ENCODE measurements at places on chromosomes 13 and 19.

GRCh38 chr13:94416454-94417080 is 62.9 kb downstream of the DCT start:
- no peak for DNase-seq

- no peak for DNase-seq
Measured at GRCh38 chr19:45463241-45463640, 4.6 kb upstream of the FOSB start.

DNA sequence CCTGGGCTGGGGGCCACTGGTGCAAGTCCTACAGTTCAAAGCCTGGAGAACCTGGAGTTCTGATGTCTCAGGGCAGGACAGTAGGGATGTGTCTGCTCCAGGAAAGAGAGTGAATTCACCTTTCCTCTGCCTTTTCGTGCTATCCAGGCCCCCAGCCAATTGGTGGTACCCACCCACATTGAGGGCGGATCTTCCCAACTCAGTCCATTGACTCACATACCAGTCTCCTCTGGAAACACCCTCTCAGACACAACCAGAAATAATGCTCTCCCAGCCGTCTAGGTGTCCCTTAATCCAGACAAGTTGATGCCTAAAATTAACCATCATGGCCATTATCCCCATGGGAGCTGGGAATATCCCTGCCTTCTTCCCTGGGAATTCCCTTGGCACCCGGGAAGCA is 38.8 kb upstream of the CHST8 start:
- DNase-seq = no peak

GRCh38 chr13:78339927-78340326 is 263.4 kb downstream of the POU4F1 start:
- no peak for DNase-seq

DNA sequence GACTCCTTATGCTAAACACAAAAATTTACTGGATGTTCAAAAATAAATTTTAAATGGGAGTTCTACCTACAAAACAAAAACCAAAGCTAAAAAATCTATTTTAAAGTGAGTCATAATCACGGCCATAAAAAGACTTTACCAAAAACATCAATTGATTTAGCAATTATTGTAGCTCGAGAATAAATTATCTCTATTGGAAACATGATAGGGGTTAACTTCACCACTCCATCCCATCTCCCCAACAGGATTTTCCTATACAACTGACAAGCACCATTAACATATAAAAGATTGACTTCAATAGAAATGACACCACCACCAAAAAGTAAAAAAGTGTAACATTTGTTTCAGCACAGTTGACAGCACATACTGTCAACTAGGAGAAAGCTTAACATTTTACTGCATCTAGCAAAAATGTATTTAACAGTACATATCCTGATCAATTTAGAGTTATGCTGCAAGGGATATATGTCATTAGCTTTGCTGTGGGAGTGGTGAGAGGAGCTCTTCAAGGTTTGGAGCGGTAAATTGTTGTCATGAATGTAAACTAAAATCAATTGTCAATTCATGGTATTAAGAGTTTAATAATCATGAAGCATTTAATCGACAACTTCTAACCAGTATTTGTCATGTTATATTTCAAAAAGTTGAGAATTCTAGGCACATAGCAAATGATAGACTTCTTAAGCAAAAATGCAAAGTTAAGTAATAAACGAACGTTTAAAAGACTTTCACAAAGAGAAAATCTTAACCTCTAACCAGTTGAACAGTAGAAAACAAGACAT is 3.8 kb downstream of the UBL3 start:
- no peak for DNase-seq

DNA sequence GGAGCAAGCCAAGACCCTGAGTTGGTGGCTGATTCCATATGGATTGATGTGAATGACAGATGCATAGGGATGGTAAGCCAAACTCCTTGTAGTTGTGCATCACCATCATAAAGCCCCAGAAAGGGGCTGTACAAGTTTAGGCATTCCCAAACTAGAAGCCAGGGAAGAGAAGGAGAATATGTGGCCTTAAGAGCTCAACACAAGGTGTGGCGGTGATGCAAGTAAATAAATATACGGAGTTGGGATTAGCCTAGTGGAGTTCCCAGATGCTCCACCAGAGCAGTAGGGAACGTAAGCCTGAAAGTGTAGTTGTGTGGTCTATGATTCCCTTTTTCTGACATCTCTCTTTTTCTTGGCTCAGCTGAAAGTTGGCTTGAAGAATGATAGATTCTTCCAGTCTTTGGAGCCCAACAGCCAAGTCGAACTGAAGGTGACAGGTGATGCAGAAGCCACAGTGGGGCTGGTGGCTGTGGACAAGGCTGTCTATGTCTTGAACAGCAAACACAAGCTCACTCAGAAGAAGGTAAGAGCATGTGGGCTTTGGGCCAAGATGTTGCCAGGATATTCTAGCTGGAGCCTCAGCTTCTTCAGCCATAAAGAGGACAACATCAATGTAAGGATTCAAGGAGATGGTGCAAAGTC is 30.1 kb downstream of the RDH8 start:
- DNase-seq = no peak

DNA sequence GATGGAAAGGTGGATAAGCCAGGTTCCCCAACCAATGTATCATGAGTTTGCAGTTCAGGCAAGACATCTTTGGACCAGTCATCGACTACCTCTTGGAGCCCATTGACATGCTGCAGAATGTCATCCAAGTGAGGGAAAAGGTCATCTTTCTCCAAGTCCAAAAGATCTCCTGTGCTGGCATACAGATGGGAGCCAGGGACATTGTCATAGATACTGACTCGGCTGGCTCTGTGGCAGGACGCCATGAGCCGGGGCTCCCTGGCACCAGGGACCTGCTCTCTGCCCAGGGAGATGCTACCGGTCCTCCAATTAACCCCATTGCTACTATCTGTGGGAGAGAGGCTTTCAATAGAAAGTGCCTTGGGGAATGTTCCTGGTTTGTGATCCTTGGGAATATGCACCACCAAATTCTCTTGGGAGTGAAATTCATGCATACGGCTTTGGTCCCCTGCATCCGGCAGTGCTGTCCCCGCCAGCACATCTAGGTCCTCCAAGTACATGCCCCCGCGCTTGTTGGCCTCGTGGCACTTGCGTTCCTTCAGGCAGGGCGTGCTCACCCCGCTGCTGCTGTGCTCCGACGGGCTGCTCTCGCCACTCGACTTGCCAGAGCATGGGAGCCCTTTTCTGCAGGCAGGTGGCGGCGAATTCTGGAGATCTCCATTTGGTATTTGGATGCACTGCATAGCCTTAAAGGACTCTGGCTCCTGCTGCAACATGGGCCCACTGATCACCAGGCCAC is 113.0 kb downstream of the KL start:
- DNase-seq = no peak

DNA sequence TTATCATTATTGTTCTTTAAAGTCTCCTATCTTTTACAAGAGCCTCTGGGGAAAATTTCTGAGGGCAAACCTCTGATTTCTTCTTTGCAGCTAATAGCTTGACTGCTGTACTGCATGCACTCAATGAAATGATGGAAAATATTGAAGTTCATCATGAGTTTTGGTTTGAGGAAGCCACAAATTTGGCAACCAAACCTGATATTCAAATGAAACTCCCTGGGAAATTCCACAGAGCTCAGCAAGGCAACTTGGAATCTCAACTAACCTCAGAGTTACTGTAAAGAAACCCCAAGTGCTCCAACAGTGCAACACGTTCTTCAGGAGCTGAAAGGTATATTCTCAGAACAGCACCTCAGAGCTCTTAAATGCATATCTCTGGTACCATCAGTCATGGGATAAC is 14.2 kb upstream of the RNF6 start:
- no peak for DNase-seq

GRCh38 chr19:2371656-2372055 is 11.6 kb downstream of the TMPRSS9 start:
- no peak for DNase-seq

- DNase-seq = peak; percentile 27
Measured at GRCh38 chr19:41868120-41868988, 8.3 kb downstream of the RPS19 start.

GRCh38 chr13:35714588-35715377 is 238.3 kb upstream of the MAB21L1 start:
- DNase-seq = no peak

- no peak for DNase-seq
Measured at GRCh38 chr13:41930154-41930553, 30.8 kb downstream of the VWA8 start.

DNA sequence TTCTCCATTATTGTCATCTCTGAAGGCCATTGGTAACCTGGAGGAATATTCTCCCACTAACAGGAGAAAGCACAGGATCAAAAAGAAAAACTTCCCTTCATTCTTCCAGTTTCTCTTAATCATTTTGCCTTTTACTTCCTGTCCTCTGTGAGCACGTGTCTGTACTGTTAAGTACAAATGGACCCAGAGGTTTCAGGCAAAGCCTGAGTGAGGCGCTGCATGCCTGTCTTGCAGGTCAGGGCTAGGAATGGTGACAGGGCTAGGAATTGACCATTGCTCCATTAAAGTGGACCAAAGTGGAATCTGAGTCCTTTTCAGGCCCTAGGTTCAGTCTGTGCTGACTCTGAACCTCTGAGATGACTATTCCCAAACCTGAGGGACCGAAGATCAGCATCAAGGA is 326.7 kb downstream of the SHISA2 start:
- no peak for DNase-seq

- DNase-seq = no peak
Measured at GRCh38 chr13:65836066-65836465, 1394.1 kb downstream of the PCDH9 start.

DNA sequence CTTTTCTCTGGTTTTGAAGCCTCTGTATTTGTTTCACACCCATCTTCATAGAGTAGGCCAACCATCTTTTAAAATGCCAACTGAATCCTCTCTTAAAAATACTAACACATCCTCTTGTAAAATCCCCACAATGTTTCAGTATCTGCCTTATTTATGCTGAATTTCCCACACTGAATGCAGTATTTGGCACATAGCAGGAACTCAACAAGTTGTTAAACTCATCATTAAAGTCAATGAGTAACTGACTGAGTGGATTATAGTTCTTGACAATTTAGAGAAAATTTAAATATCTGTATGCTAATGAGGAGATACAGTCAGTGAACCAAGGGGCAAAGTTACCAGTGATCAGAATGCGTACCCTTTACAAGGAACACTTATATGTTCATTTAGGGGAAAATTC is 505.5 kb upstream of the PCDH9 start:
- no peak for DNase-seq

GRCh38 chr19:18895824-18896341 is at the start of gene CERS1:
CERS1 (minus strand) TSS chr19:18896158; CDS start chr19:18896072, 86 bp downstream.
- no peak for DNase-seq

- peak; percentile 7 for DNase-seq
Measured at GRCh38 chr19:52990759-52991418, 22.8 kb upstream of the ERVV-1 start.

GRCh38 chr19:46975011-46975924 is 44.4 kb upstream of the NPAS1 start:
- no peak for DNase-seq

DNA sequence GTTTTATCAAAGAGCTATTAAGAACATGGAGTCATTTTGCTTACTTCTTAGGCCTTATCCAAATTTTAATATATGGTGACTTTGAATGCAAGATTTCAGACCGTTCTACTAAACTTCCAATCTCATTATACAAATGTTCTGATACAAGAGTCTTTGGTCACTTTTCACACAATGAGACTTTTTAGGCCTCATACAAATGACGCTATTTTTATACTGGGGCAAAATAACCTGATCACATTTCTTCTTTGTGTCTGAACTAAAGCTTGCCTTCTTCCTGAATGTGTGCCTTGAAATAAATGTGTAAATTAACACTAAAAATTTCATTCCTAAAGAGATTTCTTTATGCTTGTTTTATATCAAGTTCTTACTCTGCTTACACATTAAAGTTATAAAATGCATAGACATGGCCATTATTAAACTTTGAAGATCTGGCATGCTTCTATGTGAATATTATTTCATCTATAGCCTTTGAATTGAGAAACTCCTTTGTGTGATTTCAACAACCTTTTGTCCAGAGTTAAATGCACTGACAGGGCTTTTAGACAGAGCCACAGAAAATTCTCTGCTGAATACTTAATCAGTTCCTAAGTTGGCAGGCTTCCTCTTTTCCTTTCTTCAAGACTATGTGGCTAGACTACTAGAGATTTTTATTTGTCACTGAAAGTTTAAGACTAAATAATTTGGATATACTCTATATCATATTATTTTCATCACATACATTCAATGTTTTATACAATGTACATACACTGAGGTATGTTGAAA is 86.1 kb downstream of the EDNRB start:
- no peak for DNase-seq

DNA sequence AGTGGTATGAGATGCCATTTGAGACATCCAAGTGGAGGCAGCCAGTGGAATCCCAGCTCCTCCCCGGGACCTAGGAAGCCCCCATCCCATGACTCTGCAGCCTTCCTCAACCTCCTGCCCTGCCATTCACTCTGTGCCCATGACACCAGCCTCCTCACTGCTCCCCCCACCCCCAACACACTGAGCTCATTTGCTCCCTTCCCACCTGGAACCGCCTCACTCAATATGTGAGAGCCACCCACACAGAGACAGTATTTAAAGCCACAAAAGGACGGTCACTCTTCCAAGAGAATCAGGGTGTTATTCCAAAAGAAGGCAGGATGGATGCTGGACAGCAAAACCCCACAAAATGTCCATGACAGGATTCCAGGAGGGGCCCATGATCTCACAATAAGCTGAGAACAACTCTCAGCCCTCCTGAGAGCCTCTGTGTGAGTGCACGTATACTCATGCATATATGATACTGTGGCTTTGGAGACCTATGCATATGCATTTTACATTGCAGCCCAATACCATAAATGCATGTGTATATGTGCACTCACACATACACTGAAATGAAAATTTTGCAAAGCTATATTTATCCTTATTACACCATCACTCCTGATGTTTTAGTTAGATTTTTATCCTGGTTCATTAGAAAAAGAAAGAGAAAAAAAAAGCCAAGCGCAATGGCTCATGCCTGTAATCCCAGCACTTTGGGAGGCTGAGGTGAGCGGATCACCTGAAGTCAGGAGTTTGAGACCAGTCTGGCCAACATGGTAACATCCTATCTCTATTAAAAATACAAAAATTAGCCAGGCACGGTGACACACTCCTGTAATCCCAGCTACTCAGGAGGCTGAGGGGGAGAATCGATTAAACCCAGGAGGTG is 10.8 kb upstream of the RANBP3 start:
- DNase-seq = no peak

- peak; percentile 47 for DNase-seq
Measured at GRCh38 chr13:76879203-76879882, 6.9 kb downstream of the KCTD12 start.

- no peak for DNase-seq
Measured at GRCh38 chr13:26743971-26744370, 16.6 kb downstream of the GPR12 start.

- DNase-seq = no peak
Measured at GRCh38 chr13:107209824-107210722, 642.1 kb upstream of the ARGLU1 start.

GRCh38 chr13:26549713-26550112 is 7.8 kb upstream of the WASF3 start:
- no peak for DNase-seq

All from mucosa of descending colon (tissue), 3 donors.